ENCODE measurements at places on chromosomes 1 and 21. TPM values are rescaled to one million over a fixed set of nuclear protein-coding genes. Genes with fewer than 3 reads are reported as not detected.

- no peaks in the 10 kb centered on the region for H3K27me3 ChIP-seq
- DNase-seq = no peak
- H3K27ac ChIP-seq = no peak overlapping the region
- no peaks in the 10 kb centered on the region for H3K36me3 ChIP-seq
- H3K4me1 ChIP-seq = no peaks in the 10 kb centered on the region
- H3K4me3 ChIP-seq = no peak overlapping the region
Measured at GRCh38 chr21:34734696-34735095, 65.9 kb downstream of the CLIC6 start.

- no peak for DNase-seq
- no peak overlapping the region for H3K4me3 ChIP-seq
- H3K27ac ChIP-seq = no peak overlapping the region
- H3K4me1 ChIP-seq = peaks cover 3% of the 10 kb centered on the region
Measured at GRCh38 chr1:55203064-55203463, 12.1 kb downstream of the USP24 start.

GRCh38 chr1:198691063-198691462 lies 52.2 kb downstream of the PTPRC start:
- H3K27ac ChIP-seq = no peak overlapping the region
- H3K4me1 ChIP-seq = no peaks in the 10 kb centered on the region
- no peak overlapping the region for H3K4me3 ChIP-seq
- DNase-seq = no peak
- H3K36me3 ChIP-seq = no peaks in the 10 kb centered on the region
- no peaks in the 10 kb centered on the region for H3K27me3 ChIP-seq

GRCh38 chr1:12124693-12125421 lies 41.9 kb upstream of the TNFRSF1B start:
- H3K4me1 ChIP-seq = peaks cover 4% of the 10 kb centered on the region
- no peak overlapping the region for H3K4me3 ChIP-seq
- H3K27ac ChIP-seq = no peak overlapping the region
- H3K36me3 ChIP-seq = no peaks in the 10 kb centered on the region
- H3K27me3 ChIP-seq = no peaks in the 10 kb centered on the region

GRCh38 chr21:29005696-29006095 lies 13.0 kb upstream of the LTN1 start:
- H3K36me3 ChIP-seq = no peaks in the 10 kb centered on the region
- no peaks in the 10 kb centered on the region for H3K27me3 ChIP-seq
- no peak overlapping the region for H3K4me3 ChIP-seq
- no peak for DNase-seq
- H3K27ac ChIP-seq = no peak overlapping the region

CFAP107 gene
- 0.89 TPM for total RNA-seq

GRCh38 chr1:155137154-155137949 lies 1.7 kb downstream of the SLC50A1 start:
- H3K27ac ChIP-seq = no peak overlapping the region
- no peaks in the 10 kb centered on the region for H3K36me3 ChIP-seq
- H3K27me3 ChIP-seq = no peaks in the 10 kb centered on the region
- H3K4me3 ChIP-seq = no peak overlapping the region
- no peak for DNase-seq

DNA sequence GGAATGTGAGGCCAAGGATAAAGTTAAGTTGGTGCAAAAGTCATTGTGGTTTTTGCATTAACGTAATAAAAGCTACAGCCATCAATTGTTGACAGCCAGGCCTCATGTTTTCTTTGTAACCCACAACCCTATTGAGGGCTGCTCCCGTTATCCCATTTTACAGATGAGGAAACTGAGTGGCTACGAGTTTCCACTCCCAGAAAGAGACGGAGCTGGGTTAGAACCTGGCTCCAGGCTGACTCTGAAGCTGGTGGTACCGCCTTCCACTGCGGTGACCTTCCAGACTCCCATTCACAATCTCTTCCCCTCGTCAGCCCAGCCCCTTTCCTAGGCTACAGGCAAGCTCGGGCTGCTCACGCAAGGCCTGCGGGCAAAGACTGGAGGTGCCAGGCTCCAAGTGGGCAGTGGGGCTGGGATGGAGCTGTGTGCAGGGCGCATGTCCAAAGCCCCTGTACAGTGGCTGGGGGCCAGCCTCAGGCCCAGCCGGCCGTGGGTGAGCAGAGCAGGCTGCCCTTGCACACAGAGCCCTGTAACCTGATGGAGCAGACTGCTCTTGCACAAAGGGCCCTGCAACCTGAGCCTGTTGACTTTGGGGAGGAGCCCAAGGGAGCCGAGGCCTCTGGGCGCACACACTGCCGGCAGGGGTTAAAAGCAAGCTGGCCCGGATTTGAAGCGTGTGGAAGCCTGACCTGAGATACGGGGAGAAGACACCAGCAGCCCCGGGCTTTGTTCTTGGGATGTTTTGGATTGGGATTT lies 97.4 kb upstream of the TMPRSS2 start:
- no peaks in the 10 kb centered on the region for H3K27me3 ChIP-seq
- no peak for DNase-seq
- no peak overlapping the region for H3K4me3 ChIP-seq
- H3K4me1 ChIP-seq = peaks cover 3% of the 10 kb centered on the region
- no peaks in the 10 kb centered on the region for H3K36me3 ChIP-seq

MSTO1 gene
- total RNA-seq = 51.3 TPM

DNA sequence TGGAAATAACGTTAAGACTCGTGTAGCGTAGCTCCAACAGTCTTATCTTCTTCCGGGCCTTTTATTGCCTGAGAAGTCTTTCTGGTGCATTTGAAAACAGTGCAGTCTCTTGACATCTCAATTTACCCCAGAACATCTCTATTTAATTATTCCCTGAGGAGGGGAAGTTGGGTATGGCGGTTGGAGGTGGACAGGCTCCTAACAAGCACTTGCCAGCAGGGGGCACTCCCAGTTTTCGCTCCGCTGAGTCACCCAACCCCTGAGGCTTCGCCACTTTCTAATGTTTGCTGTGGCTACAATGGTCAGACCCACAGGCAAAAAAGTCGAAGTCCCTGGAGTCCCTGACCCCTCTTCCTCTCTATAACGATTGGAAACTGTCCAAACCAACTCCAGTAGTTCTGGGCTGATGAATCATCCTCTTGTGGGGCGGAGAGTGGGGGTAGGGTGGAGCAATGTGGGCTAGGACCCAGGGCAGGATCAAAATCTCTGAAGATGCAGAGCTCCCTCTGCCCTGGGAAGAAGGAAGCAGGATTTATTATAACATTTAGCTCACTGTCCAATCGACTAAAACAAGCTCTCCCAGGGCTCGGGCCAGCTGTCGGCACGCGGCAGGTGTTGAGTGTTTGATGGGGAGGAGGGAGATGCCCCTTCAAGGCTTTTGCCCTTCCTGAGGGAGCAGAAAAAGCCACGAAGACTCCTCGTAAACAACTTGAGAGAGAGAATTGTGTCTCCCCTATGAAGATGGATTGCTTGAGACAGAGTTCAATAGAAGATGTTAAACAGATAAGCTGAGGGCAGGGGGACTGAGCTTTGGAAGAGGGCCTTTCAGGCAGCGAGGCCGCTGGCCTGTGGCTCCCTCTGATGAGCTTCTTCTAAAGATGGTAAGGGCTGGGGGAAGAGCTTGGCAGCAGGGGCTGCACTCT lies 85.7 kb downstream of the BRINP2 start:
- H3K36me3 ChIP-seq = no peaks in the 10 kb centered on the region
- H3K27me3 ChIP-seq = no peaks in the 10 kb centered on the region
- no peak overlapping the region for H3K4me3 ChIP-seq
- no peak overlapping the region for H3K27ac ChIP-seq

DNA sequence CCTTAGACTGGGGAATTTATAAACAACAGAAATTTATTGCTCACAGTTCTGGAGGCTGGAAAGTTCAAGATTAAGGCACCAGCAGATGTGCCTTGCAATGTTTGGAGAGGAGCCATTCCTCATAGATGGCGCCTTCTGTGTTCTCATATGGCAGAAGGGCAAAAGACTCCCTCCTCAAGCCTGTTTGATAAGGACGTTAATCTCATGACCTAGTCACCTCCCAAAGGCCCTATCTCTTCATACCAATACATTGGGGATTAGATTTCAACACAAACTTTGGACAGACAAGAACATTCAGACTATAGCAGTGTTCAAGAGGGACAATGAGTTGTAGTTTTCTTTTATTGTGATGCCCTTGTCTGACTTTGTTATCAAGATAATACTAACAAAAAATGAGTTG lies 34.3 kb downstream of the PSMG1 start:
- no peak overlapping the region for H3K27ac ChIP-seq
- no peak for DNase-seq

DNA sequence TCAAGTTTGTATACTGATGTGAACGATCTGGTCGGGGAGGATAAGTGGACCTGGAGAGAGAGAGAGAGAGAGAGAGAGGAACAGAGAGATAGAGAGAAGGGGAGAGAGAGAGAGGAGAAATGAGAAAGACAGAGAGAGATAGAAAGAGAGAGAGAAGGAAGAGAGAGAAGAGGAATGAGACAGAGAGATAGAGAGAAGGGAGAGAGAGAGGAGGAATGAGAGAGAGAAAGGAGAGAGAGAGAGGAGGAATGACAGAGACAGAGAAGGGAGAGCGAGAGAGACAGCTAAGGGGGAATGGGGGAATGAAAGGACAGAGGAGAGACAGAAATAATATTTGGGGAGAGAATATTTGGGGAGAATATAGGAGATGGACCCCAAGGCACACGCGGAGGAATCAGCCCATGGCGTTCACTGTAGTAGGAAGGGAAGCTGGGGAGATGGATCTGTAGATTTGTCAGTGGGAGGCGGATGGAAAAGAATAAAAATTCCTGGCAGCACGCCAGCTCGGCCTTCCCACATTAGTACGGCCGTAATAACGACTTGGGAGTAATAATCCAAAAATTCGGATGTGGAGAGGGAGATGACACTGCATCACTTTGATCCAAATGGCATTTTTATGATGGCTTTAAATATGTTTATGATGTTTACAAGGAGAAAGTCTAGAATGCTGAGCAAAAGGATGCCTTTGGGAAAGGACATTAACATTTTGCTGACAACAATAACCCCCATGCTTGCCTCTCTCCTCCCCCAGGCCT lies 159.8 kb upstream of the KCNJ6 start:
- no peak overlapping the region for H3K27ac ChIP-seq
- no peaks in the 10 kb centered on the region for H3K27me3 ChIP-seq
- H3K36me3 ChIP-seq = no peaks in the 10 kb centered on the region
- no peak for DNase-seq
- no peaks in the 10 kb centered on the region for H3K4me1 ChIP-seq
- H3K4me3 ChIP-seq = no peak overlapping the region

Measured in ovary (tissue), 10 donors.